CD4-positive, alpha-beta T cell treated with Interleukin-6 at 100 ng/mL for 8 hours (primary cell): ENCODE measurements at places on chromosomes 4 and X.
A peak's percentile ranks its signal among the peaks of the same experiment; 100 is the strongest.

- no peak for DNase-seq
Measured at GRCh38 chrX:1807301-1807731, 192.5 kb downstream of the ASMT start.

DNA sequence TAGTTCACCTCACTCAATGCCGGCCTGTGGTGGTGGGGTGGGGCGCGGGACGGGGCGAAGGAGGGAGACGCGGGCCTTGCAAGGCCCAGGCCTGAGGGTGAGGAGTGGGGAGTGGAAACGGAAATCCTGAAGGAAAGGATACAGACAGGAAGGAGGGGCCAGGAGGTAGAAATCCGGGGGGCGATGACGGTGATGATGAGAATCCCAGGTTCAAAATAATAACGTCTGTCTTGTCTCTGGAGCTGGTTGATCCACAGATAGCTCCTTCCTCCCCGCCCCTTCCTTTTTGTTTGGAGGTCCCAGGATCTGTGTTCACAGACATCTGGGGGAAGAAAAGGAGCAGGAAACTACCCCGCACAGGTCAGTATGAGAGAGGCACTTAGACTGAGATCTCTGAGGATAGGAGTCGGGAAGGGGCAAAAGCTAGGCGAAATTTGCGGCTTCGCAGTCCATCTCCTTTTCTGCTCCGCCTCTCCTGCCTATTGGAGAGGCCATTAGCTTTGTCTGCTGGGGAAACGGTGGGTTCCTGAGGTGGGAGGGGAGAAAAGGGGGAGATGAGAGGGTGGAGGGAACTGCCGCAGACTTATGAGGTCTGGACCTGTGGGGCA, 746 bp downstream of the TCEAL7 start:
- no peak for DNase-seq

DNA sequence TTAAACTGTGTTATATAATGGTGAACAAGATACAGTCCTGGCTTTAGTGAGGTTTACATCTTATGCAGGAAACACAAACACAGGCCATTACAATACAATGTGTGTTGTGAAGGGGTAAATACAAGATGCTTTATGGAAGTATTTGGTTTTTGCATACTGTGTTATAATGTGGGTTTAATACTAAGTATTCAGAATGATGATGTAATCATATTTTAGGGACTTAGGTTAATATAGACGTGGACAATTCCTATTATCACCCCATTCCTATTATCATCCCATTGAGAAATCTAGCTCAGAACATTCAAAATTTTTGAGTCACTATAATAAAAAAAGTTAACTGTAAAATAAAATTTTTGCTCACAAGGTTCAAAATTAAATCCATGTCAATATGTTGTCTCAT, 24.1 kb downstream of the MMAA start:
- DNase-seq: no peak

GRCh38 chrX:10102046-10102704, 54.6 kb upstream of the CLCN4 start:
- no peak for DNase-seq

- no peak for DNase-seq
Measured at GRCh38 chrX:45743081-45743533, 542.4 kb upstream of the DIPK2B start.

GRCh38 chr4:67558493-67558892, at the start of gene STAP1:
STAP1 (plus strand) TSS chr4:67558727; CDS start chr4:67558810, 83 bp downstream.
- DNase-seq: peak; percentile 57

- no peak for DNase-seq
Measured at GRCh38 chr4:8113611-8114377, 44.8 kb downstream of the ABLIM2 start.

GRCh38 chr4:184387351-184387750, 87.0 kb downstream of the IRF2 start:
- no peak for DNase-seq

- DNase-seq: no peak
Measured at GRCh38 chr4:123163501-123163900, 233.1 kb upstream of the SPRY1 start.

GRCh38 chr4:86338989-86339388, 20.9 kb downstream of the MAPK10 start:
- no peak for DNase-seq

DNA sequence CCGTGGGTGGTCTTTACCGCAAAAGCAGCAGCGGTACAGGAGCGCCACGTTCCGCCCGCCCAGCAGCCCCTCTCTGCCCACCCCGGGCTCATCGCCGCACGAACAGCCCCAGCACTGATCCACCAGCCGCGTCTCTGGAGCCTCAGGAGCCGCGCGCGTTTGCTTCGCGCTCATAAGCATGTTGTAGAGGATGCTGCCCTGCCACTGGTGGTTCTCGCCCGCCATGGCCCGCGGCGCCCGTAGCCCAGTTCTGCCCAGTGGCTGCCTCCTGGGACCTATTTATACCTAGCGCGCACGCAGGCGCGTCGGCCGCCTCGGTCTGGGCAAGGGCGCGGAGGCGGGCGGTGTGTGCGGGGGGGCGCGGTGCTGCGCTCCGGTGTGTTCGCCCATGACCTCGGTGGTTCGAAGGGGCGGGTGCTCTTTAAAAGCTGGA, at the start of gene NR0B1:
Gene NR0B1, minus strand, starts transcription at position 252 of the 433 bp plus-strand sequence. Its CDS starts 27 bp downstream, at position 225.
- DNase-seq: no peak

- DNase-seq: no peak
Measured at GRCh38 chrX:10423716-10424115, 196.7 kb downstream of the MID1 start.

GRCh38 chrX:16867947-16868346, 2.2 kb downstream of the RBBP7 start:
- no peak for DNase-seq

DNA sequence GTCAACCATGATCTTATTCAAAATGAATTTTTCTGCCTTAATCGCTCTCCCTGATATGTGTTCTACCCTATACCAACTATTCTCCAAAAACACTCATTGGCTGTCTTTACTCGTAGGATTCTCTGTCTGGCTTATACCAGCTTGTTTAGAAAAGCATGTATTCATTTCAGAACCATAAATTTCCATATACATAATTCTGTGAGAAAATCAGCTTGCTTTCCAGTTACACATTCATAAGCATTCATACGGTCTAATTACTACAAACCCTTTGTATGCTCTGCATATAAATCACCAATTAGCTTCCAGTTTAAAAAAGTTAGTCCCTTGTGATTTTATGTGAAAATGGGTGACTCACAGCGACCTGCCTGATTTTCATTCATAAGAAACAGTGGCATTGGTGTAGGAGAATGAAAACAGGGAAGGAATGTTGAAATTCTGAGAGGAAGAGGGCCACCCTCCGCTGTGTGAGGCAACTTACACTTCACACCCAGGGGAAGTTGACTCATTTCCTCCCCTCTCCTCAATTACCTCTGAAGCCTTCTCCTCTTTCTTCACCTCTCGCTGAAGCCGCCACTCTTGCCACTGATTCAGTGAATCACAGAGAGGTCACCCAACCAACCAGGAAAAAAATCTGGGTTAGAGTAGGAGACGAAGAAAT, 63.3 kb downstream of the MEPE start:
- DNase-seq: peak; percentile 1

DNA sequence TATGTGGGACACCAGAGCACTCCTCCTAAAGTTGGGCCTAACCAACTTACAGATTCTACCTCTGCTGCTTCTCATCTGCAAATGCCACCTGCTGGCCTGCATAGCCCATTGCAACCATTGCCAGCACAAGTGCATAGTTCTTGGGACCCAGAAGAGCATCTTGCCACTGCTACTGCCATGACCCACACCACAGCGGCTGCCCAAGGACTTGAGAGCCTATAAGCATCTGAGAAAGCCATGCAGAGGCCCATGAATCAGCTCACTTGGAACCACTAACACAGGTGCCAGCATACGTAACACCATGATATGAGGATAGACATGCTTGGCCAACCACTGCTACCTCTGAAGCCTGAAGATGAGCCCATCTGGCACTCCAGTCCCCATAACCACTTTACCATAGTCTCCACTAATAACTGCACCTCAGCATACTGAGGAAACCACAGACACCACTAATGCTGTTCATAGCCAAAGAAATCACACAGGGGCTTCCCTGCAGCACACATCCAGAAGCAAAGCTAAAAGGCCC, 258.1 kb upstream of the AGTR2 start:
- DNase-seq: no peak

DNA sequence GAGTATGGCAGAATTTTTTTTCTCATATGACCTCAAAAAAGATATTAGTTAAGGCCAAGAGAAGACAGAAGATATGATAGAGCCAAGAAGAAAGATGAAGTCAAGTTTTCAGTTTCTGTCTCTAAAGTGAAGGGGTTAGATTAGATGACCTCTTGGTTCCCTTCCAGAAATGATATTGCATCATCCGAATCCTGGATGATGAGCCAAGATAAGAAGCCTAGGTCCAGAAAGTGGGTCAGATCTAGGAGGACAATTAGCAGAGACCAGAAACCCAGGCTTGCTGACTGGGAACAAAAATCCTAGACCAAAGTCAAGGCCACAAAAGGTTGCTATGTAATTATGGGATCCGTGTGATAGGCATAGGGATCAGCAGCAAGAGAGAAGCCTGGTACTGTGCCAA, 20.2 kb downstream of the SATL1 start:
- no peak for DNase-seq

DNA sequence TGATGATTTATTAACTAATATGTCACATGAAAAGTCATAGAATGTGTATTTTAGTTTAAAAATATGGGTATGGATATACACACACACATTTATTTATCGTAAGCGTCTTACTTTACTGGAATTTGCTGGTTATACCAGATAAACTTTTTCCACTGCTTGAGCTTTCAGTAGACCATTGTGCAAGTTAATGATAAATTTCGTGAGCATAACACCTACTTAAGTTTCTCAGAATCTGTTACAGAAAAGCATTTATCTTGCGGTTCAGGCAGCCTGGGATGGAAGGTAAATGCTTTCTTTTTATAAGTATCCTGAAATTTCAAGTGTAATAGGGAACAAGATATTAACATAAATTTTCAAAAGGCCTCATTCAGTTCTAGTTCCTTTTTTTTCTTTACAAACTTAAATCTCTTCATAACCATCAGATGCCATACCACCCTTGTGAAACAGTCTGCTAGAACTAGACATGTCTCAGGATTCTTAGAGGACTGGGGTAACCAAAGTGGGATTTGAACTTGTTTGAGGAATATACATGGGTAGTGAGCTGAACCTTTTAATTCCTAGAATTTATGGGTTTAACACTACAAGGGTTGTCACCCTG, 27.7 kb downstream of the ATP7A start:
- no peak for DNase-seq

- DNase-seq: no peak
Measured at GRCh38 chrX:67564475-67564874, 20.7 kb downstream of the AR start.

- DNase-seq: no peak
Measured at GRCh38 chrX:105876658-105877057, 54.3 kb downstream of the NRK start.

DNA sequence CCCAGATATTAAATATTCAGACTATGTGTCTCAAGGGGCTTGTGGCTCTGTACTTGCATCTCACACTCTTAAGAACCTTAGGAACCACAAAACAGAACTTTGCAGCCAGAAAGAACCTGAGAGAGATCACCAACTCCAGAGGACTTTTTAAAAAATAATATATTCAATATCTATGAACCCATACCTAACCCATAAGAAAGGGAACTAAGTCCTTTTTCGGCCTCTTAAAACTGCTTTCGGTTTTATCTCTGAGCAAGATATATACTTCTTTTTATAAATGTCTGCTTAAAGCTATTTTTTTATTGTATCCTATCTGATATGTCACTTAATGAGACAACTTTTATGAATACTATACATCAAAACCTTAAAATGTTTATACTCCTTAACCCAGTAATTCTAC, 10.9 kb downstream of the SMARCA1 start:
- no peak for DNase-seq

DNA sequence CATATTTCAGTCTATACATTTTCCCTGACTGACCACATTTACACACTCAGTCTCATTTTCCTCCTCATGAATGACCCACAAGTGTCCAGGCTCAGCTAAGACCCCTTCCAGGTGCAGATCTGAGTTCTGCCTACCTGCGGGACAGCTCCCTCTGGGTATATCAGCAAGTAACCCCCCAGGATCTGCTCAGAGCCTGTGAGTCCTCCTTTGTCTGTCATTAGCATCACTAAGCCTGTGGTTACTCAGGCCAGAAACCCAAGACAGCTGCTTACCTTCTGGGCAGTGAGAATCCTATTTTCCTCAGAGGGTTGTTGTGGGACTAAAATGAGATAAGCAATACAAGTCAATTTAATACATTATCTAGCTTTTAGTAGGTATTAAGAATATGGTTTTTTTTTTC, 487.6 kb upstream of the BOD1L1 start:
- DNase-seq: no peak
